ENCODE measurements at places on chromosomes 12 and 14.

DNA sequence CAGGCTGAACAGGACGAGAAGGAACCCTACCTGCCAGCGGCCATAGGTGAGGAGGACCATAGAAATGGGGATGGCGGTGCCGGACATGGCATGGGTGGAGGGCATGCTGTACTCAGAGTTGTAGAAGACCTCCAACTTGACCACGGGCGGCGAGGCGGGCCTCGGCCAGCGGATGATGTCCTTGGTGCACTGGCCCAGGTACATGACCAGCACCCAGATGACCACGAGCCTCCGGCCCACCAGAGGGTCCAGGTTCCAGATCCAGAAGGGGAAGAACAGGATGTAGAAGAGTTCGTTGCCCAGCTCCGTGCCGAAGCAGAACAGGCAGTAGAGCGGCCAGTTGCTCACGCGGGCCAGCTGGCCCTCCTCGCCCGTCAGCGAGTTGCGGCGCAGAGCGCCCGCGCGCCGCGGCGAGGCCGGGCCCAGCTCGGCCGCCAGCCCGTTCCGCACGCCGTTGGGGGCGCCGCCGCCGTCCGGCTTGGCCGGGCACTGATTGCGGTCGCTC, 582 bp downstream of the SGPP1 start:
- peak; percentile 28 for DNase-seq

DNA sequence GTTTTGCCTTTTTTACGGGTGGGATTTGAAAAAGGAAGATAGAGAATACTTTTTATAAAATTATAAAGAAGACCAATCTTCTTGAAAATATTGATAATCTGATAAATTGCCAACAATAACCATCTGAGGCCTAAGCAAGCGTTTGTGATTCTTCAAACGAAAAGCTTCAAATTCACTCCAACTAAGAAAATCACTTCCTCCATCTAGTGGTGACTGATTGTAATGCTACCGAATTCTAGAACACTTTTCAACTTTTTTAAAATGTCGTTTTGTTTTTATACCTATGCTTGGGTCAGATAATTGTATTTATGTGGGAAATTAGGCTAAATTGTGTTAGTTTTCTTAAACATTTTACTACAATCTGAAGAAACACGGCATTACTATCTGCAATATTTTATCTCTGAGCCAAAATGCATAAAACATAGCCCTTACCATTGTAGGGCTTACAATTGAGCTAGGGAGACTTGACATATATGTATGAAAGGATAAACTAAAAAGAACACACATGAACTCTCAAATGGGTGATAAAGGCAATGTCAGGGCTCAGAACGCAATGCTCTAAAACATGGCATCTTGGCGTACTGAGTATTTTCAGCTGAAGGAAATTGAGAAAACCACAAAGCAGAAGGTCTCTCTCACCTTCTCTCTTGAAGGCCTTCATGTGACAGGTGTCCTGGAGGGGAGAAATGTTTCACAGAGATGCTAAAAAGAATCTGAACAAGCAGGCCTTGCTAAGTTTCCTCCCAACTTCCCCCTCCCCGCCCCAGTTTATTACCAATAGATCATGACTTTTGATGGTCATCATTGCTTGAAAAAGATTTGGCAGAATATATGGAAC, 36.8 kb upstream of the G2E3 start:
- DNase-seq = no peak

DNA sequence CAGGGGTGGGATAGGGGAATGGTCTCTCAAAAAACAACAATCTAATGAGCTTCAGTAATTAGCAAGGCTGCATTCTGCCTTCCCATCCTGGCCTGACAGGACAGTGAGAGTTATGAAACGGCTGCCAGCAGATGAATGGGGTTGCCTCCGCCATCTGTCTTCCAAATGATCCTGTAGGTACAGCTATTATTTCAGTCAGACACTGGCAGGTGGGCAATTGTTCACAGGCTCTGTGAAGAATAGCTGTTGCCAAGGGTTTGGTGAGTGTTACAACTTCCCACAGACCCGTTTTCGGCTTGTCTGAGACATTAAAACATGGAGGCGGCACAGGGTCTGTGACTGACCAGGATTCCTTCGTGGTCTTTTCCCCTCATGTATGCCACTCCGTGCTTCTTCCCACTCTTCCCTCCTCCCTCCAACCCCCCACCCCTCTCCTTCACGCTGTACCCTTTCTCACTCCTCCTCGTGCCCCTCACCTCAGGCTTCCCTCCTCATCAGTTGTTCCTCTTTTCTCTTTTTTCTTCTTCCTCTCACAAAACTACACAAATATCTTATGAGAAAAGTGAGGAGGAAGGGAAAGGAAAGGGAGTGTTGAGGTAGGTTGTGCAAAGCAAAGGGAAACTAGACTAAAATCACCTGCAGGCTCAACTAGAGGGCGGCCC, 160.8 kb upstream of the GZMB start:
- DNase-seq = no peak

DNA sequence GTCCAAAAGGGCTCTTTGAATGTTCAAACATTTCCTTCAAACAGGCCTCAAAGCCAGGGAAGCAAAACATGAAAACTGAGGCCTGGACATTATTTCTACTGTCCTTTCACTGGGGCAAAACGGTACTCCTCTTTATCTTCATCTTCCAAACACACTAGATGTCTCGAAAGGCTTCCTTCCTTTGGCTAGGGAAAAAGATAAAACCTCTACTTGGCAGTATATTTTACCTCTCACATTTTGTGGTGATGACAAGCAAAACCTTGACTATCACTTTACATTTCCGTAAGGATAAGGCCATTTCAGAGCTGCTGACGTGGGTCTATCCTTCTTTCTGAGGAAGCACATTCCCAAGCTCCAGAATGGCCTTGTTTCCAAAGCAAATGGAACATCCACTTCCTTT, 9.9 kb downstream of the STAB2 start:
- no peak for DNase-seq

GRCh38 chr12:32437095-32437515, 37.7 kb downstream of the FGD4 start:
- no peak for DNase-seq

- no peak for DNase-seq
These were observed 103.4 kb downstream of the PLCZ1 start for GRCh38 chr12:18634382-18634781.

DNA sequence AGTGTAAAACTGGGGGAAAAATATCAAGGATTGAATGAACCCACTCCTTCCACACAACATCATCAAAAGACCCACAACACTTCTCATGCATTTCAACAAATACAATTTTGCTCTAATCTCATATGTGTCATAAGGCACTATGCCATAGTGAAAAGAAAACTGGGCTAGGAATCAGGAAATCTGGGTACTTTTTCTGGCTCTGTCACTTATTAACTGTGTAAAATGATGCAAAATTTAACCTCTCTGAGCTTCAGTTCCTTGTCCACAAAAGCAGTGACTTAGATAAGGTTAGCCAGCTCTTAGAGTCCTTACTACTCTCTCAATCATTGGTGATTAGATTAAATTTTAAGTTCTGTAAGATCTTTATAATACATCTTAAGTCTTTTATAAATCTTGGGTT, 250.5 kb upstream of the SOX5 start:
- no peak for DNase-seq

- no peak for DNase-seq
These were observed 62.7 kb downstream of the CHST11 start for GRCh38 chr12:104519190-104520019.

DNA sequence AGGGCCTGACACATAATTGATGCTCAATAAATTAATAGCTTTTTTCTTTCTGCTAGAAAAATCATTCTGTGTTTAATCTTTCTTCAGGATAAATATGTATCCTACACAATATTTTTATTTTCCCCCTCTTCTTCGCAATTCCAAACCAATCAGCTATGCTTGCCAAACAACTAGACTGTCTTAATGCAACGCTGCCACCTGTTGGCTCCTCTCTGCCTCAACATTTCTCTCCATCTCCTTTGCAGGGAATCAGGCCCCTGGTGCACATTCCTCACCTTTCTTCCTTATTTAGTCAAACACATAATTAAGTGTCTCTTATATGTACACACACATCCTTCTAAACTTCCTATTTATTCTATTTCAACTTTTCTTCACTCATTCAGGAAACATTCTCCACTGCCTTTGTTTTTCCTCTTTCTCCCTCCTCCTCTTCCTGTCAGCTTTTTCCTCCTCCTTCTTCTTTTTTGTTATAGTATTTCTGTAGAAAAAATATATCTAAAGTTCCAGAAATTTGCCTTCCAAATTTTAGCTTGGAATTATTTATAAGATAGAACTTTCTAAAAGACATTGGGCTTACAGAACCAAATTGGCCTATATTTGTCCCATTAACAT, 406.0 kb downstream of the PRKD1 start:
- no peak for DNase-seq

DNA sequence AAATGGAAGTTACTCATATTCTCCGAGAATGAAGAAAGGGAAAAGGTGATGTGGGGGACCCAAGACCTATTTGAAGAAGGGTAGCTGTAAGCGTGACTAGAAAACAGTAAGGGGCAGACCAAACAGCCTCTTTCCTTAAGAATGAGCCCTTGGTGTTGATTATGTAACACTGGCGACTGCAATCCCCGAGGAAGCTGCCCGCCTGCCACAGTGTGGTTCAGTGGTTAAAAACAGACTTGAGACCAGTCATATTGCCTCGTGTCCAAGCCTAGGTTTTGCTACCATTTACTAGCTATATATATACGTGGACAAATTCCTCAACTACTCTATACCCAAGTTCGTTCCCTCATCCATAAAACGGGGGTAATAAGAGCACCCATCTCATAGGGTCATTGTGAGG, 49.1 kb downstream of the SSPN start:
- no peak for DNase-seq

- no peak for DNase-seq
These were observed 273.9 kb downstream of the NUAK1 start for GRCh38 chr12:105864901-105865300.

DNA sequence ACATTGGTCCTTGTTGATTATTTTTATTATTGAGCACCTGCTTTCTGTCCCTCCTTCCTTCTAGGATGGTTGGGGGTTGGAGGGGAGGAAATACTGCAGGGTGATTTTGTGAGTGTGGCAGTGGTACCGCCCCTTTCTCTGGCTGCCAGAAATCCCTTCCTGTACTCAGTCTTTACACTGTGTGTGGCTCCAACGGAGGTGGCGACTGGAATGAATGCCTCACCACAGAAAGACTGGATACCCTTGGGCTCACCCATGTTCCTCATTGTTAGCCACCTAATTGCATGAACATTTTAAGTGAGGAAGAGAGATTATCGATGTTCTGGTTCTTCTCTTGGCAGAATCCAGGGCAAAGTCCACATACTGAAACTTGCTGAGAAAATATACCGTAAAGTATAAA, 272.0 kb upstream of the E2F7 start:
- DNase-seq = no peak

- no peak for DNase-seq
These were observed 706.9 kb upstream of the STXBP6 start for GRCh38 chr14:25756876-25757275.

GRCh38 chr12:30622509-30622908, 73.2 kb downstream of the IPO8 start:
- no peak for DNase-seq

DNA sequence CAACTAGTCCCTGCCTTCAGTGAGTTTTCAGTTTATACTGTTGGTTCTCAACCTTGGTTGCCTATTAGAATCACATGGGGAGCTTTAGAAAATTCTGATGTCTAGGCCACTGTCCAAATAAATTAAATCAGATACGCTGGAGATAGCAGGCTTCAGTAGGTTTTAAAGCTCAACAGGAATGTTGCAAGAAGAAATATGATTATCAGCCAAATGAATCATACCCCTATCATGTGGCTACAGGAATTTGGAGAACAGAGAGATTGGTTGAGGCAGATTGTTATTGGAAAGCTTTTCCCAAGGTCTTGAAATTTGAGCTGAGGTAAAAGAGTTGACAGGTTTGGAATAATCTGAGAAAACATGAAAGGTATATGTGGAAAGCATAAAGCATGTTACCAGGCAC, 125.3 kb downstream of the WIF1 start:
- DNase-seq = no peak

DNA sequence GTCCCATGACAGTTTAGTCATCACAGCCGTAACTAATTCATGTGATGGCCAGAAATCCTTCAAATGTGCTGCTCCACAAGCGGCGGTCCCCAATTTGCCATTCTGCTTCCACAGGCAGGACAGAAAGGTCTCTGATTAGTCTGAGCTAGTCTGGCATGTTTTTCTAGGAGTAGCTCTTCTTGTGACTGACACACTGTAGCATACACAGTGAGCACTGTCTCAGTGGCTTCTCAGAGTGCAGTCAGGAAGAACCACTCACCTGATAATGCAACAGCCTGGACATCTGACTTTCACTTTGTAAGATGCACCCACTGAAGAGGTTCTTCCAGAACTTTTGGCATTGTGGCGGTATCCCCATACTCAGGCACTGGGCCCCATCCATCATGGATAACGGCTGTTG, 1266.2 kb downstream of the TMEM121 start:
- no peak for DNase-seq

GRCh38 chr14:22981090-22981875, 1.1 kb downstream of the AJUBA start:
- no peak for DNase-seq

- no peak for DNase-seq
These were observed 37.8 kb upstream of the LRRC10 start for GRCh38 chr12:69648476-69648875.

DNA sequence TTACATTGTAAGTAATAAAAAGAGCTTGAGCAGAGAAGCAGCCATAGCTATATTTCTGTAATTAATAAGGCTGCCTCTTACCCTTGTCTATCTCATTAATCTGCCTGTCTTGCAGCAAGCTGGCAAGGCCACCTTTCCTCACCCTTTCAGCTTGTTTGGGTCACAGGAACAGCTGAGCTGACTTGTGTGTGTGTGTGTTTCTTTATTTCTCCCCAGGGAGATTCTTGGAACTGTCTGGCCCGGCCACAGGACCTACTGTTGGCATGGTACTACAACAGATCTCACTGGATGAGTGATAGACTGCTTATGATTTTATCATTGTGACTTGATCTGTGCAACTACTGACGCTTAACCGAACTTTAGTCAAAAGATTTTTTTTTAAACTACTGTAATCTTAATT, 213.7 kb downstream of the SLC2A13 start:
- no peak for DNase-seq

- no peak for DNase-seq
These were observed 80.0 kb downstream of the DICER1 start for GRCh38 chr14:95077345-95077744.

GRCh38 chr12:112160611-112161010, 35.3 kb downstream of the TRAFD1 start:
- no peak for DNase-seq

- DNase-seq = no peak
These were observed 45.0 kb upstream of the AMN1 start for GRCh38 chr12:31773867-31774266.

Data from D721Med (cell line).